Activated naive CD8-positive, alpha-beta T cell treated with anti-CD3 and anti-CD28 coated beads, Interleukin-2, amount 10 ng/mL, durations not matched to agents 7 days and 5 days (primary cell): ENCODE measurements at places on chromosomes 16 and 17. TPM values are rescaled to one million over a fixed set of nuclear protein-coding genes. Genes with fewer than 3 reads are reported as not detected.

The KRT9 gene
- total RNA-seq: not detected

The EIF3C gene
- total RNA-seq: 287 TPM

The ANKRD40CL gene
- total RNA-seq: not detected

The MPP2 gene
- 3.1 TPM for total RNA-seq

The HEATR3 gene
- total RNA-seq: 19.8 TPM

DNA sequence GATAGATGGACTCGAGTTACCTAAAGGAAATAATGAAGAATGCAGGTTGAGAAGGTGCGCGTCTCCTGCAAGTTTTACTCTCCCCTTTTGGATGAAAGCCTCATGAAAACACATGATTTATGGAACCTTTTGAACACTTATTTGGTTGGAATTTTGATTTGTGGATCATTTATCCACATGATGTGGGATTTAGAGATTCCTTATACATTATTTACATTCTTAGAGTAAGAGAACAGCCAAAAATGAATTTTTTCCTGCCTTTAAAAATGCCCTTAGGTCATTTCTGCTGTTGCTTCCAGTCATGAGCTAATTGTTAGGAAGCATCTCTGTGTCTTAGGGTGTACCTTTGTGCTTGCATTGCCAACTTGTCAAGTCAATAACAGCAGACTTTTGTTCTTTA is 99.9 kb downstream of the RPTOR start:
- no peaks in the 10 kb centered on the region for H3K27me3 ChIP-seq
- peaks cover 37% of the 10 kb centered on the region for H3K36me3 ChIP-seq
- H3K27ac ChIP-seq: no peak overlapping the region
- H3K4me3 ChIP-seq: no peak overlapping the region

GRCh38 chr16:7278636-7279035 is 54.0 kb upstream of the RBFOX1 start:
- no peak overlapping the region for H3K4me3 ChIP-seq
- no peaks in the 10 kb centered on the region for H3K27me3 ChIP-seq
- no peak for DNase-seq
- H3K36me3 ChIP-seq: no peaks in the 10 kb centered on the region
- H3K4me1 ChIP-seq: no peaks in the 10 kb centered on the region
- no peak overlapping the region for H3K27ac ChIP-seq

DNA sequence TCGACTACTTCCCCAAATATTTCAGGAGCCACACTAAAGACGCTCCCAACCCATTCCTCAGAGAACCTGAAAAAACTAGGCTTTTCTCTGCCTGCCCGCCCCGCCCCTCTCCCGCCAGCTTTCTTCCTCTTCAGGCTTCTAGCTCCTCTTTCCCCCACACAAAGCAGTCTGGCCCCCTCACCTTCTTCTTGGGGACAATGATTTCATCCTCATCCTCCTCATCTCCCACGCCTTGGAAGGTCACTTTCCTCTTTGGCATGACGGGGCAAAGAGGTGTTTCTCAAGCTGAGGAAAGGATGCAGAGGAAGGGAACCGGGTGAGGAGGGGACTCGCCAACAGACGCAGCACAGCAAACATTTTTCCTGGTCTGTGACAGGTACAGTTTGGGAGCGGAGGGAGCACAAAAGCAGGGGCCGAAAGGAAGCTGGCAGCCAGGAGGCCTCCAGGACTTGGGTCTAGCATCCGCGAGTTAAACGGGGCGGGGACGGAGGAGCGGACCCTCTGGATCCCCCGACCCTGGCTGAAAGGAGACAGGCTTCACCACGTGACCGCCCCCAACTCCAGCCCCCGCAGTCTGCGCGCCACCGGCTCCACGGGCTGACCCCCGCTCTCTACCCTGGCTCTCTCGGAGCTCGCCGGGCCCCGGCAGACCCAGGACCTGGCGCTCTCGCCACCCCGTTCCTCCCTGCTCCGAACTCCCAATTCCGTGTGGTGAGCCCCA is 525 bp downstream of the CD2BP2 start:
- peak overlapping the region; percentile 90 for H3K27ac ChIP-seq
- H3K27me3 ChIP-seq: no peaks in the 10 kb centered on the region
- H3K4me3 ChIP-seq: peak overlapping the region; percentile 94
- H3K36me3 ChIP-seq: peaks cover 15% of the 10 kb centered on the region
- peaks cover 37% of the 10 kb centered on the region for H3K4me1 ChIP-seq

DNA sequence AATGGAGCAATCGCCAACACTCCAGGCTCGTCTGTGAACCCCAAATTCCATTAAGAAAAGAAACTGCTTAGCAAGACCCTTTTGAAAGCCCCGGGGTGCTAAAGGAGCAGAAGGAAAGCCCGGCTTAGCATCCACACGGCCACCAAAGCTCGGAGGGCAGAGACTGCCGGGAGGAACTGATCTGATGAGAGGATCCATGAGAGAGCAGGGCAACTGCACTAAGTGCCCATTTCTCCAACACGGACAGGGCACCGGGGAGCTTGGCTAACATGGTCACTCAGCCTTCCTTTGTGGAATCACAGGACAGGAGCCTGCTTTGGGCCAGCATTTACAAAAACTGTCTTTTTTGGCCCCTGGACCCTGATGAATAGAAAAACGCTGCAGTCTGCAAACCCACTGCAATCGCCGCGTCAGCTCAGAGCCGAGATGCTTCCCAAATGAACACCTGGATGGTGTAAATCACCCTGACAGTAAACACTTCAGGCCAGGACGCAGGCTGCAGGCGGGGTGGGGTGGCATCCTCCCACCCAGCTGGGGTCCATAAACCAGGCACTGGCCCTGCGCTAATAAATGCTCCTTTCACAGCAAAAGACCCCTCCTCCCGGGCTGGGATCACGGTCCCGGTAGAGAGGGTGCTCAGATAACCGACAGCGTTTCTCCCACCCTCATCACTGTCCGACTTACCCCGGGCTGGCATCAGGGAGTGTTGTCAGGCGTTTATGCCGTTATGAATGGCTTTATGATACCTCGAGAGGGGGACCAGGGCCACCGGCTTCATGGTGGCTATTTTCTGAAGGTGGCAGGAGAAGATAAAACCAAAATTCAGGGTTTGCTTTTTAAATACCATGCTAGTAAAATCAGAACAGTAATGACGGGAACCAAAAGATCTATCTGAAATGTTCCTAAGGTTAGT is 299.5 kb downstream of the IRF8 start:
- DNase-seq: no peak
- no peak overlapping the region for H3K4me3 ChIP-seq
- H3K27ac ChIP-seq: no peak overlapping the region
- H3K27me3 ChIP-seq: peaks cover 72% of the 10 kb centered on the region
- no peaks in the 10 kb centered on the region for H3K4me1 ChIP-seq

- H3K27me3 ChIP-seq: peaks cover 25% of the 10 kb centered on the region
- no peaks in the 10 kb centered on the region for H3K36me3 ChIP-seq
- no peak overlapping the region for H3K4me3 ChIP-seq
- H3K4me1 ChIP-seq: no peaks in the 10 kb centered on the region
- H3K27ac ChIP-seq: no peak overlapping the region
- no peak for DNase-seq
Measured at GRCh38 chr17:40852364-40852763, 14.7 kb downstream of the KRT12 start.

GRCh38 chr17:82486231-82487094 is 27.9 kb downstream of the NARF start:
- H3K27ac ChIP-seq: peak overlapping the region; percentile 51
- H3K27me3 ChIP-seq: no peaks in the 10 kb centered on the region

DNA sequence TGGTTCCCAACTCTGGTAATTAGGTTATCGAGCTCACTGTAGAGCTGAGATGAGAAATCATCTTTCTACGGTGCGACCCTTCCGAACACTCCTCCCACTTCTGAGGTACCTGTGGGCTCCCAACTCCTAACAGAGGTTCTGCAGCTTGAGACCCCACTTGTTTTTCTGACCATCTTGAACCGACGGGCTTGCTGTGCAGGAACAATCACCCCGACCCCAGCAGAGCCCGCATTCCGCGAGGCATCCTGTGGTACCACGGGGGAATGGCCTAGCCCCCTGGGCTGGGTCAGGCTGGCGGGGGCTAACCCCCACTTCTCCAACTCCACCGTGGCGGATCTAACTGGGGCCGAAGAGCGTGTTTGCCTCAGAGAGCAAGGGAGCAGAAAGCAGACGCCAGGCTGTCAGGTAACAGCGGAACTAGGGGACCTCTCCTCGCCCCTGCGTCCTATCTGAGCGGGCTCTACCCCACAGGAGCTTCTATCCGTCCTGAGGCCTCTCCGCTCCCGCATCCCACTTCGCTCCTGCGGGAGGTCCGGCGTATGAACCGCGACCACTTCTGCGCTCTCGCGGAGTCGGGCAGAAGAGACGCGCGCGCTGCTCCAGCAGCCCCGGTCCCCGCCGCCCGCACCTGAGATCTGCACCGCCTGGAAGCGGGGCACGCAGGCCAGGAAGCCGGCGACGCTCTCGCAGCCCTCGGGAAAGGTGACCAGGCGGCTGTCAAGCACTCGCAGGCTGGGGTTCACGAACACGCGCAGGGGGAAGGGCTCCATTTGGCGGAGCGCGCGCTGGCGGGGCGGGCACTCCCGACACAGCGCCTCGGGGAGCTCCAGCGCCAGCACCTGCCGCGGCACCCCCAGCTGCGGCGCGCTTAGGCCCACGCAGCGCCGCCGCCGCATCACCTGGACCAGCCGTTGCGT is 761 bp downstream of the PDF start:
- H3K27me3 ChIP-seq: no peaks in the 10 kb centered on the region
- peaks cover 30% of the 10 kb centered on the region for H3K4me1 ChIP-seq
- peak overlapping the region; percentile 73 for H3K27ac ChIP-seq
- DNase-seq: no peak
- peaks cover 19% of the 10 kb centered on the region for H3K36me3 ChIP-seq

GRCh38 chr17:61251939-61252865 is 147.4 kb upstream of the TBX2 start:
- no peaks in the 10 kb centered on the region for H3K27me3 ChIP-seq
- H3K4me1 ChIP-seq: peaks cover 23% of the 10 kb centered on the region
- peaks cover 7% of the 10 kb centered on the region for H3K36me3 ChIP-seq
- peak overlapping the region; percentile 66 for H3K27ac ChIP-seq

- H3K27ac ChIP-seq: no peak overlapping the region
- H3K4me1 ChIP-seq: no peaks in the 10 kb centered on the region
- no peak for DNase-seq
- H3K27me3 ChIP-seq: peaks cover 38% of the 10 kb centered on the region
- H3K36me3 ChIP-seq: no peaks in the 10 kb centered on the region
- H3K4me3 ChIP-seq: no peak overlapping the region
Measured at GRCh38 chr16:55482056-55482455, 3.1 kb downstream of the MMP2 start.
